ENCODE measurements at places on chromosomes 2 and 18.

GRCh38 chr2:144490017-144490416, 29.9 kb downstream of the ZEB2 start:
- no peak for DNase-seq

DNA sequence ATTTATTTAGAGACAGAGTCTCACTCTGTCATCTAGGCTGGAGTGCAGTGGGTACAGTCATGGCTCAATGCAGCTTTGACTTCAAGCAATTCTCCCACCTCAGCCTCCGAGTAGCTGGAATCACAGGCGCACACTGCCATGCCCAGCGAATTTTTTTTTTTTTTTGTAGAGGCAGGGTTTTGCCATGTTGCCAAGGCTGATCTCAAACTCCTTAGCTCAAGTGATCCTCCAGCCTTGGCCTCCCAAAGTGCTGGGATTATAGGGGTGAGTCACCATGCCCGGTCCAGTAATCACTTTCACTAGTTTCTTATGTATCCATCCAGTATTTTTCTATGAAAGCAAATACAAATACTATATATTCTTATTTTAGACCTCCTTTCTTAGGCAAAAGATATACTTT, 24.0 kb downstream of the PRKAG3 start:
- DNase-seq = no peak

GRCh38 chr2:40458271-40458794, 6.4 kb upstream of the SLC8A1 start:
- no peak for DNase-seq

- DNase-seq = no peak
These were observed 350.7 kb upstream of the SYT4 start for GRCh38 chr18:43627848-43628530.

DNA sequence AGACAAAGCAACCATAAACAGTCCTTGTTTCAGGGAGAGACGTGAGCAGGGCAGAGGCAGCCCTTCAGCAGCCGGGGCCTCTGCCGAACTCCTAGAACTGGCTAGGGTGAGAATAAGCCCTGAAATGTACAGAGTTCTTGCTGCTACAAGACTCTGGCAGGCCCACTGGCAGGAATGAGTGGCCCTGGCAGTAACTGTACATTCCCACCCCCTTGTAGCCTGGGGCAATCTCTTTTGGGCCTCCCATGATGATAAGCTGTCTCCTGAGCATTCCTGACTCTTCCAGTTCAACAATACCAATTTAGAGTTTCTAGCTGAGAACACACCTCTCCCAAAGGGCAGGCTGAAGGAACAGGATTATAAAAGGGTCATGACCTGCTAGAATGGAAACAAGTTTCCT, 54.3 kb downstream of the HAUS1 start:
- DNase-seq = no peak

DNA sequence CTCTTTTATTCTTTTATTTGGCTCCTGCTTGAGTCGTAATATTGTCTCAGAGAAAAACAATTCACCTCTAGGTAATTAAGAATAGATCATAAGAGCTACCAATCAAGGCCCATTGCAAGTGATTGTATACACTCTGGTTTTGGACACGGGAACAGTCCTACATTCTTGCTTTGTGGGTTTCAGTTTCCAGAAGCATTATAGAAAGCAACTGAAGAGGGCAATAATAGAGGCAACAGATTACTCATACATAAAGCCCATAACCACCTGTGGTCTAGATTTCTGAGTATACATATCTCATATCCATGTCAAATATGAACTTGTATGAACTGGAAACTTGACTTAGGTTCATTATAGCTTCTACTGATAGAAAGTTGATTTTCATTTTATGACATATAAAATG, 65.4 kb downstream of the DIS3L2 start:
- DNase-seq = no peak

- DNase-seq = no peak
These were observed 11.5 kb upstream of the RTN4 start for GRCh38 chr2:55061523-55062344.

DNA sequence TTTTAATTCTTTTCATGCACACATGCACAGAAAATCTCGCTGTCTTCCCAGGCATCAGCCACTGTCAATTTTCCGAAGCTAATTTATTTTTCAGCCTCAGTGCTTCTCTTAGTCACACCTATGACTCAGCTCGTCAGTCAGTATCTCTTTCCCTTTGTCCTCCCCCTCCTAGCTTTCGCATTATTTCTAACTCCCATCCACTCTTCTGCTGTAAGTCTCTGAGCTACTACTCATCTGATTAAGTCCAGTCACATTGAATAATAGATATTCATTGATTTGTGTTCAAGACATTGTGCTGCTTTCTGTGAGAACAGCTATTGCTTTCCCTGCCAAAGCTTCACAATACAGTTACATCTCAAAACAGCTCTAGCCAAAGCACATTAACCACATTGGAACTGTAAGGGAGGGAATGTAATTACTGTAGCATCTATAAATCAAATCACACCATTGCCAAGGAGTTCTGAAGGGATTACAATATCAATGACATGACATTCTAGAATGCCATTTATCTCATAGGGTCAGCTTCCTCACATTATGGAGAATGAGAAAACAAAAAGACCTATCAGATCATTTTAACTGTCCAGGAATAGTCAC, 89.4 kb downstream of the SCN3A start:
- DNase-seq = no peak

DNA sequence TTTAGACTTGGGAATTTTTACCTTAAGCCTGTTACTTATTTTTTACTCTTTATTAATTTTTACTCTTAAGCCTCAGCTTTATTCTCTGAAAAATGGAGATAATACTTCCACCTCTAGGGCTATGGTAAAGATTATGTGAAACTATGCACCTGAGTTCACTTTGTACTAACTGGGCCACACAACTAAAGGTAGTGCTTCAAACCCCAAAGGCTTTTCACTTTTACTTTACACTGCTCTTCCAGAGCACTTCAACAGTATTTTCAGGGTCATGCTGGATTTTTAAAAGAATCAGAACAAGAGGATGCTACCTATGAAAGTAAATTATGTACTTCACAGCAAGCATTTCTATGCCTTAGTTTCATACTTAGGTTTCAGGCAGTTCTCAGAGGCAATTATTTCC, 27.8 kb downstream of the MEX3C start:
- no peak for DNase-seq

DNA sequence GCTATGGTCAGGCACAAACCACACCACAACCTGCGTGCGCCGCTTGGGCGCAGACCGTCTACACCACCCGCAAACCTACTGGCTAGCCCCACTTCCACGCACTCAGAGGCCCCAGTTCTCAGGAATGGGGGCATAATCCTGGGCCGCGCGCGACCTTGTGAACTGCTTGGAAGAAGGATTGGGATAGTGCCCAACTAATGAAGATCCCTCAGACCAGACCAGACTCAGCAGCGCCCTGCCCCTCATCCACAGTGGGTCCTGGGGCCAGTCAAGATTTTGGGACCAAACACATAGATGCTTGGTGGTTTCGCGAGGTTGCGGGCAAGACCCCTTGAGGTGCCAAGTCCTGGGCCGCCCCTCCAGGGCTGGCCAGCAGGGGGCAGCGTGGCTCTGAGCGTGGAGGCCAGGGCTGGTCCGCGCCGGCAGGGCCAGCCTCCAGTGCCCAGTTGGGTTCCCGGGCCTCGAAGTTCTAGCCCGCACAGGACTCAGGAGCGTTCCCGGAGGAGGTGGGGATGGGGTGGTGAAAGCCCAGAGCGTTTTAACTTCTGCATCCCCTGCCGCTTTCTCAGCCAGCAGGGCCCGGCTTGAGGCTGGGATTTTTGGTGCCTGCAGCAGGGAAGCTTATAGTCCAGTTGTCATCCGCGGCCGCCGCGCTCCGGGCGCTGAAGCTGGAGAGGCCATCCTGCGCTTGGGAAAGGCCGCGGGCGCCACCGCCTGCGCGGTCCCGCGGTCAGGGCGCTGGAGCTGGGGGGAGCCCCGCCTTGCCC, 8.3 kb downstream of the OSR1 start:
- DNase-seq = no peak

DNA sequence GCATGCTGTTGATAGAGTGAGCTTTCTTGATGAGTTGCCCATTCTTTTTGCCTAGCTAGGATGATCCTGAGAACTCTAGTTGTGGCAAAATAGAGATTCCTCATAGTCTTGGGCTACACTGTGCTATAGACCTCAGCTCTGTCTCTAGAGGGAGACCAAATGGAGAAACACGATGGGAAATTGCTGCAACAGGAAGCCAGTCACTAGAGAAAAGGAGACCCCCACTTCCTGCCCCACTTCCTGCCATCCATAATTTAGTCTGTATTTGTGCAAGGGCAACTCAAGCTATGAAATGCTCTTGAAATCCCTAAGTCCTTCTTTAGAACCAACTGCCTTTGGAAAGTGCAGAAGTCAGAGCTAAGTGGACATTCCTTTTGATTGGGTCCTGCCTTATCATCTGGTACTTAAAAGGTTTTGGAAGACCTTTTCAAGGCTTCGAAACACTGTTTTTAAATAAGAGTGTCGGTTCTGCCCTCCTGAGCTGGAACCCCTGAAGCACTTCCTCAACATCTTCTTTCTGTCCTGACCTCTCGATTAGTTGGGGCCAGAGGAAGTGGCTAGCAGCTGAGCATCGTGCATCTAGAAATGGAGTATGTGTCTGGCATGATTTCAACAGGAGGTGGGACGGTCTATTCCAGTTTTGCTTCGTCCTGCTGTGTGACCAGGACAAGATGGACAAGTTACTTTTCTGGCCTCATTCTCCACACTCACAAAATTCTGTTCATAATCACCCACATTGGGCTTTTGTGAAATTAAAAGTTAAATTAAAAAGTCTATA, 8.6 kb upstream of the KCNE4 start:
- no peak for DNase-seq

GRCh38 chr18:23133860-23134779, 1.2 kb upstream of the CABLES1 start:
- DNase-seq = no peak

Measured in stimulated activated CD8-positive, alpha-beta memory T cell treated with anti-CD3 and anti-CD28 coated beads, Interleukin-4, amount 100 ng/mL, for 4 hours (primary cell).